ENCODE measurements at places on chromosomes 16 and 17.

DNA sequence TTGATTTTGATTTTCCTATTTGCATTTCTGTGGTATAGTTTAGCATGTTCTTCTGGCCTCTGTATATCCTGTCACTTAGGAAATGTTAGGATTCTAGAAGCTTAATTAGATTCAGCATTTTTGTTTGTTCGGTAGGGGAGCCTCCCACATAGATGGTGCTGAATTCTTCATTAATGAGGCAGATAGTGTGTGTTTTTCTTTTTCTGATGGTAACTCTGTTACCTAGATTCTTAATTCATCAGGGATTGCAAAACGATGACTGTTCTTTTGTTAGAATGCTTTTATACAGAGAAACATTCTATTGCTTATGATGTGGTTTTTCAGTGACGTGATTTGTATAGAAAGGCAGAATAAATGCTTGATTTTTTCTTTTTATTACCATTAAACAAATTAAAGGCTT is 19.0 kb downstream of the BANP start:
- DNase-seq, result no peak

GRCh38 chr16:525520-526180 is 1.9 kb upstream of the CAPN15 start:
- DNase-seq, result no peak

DNA sequence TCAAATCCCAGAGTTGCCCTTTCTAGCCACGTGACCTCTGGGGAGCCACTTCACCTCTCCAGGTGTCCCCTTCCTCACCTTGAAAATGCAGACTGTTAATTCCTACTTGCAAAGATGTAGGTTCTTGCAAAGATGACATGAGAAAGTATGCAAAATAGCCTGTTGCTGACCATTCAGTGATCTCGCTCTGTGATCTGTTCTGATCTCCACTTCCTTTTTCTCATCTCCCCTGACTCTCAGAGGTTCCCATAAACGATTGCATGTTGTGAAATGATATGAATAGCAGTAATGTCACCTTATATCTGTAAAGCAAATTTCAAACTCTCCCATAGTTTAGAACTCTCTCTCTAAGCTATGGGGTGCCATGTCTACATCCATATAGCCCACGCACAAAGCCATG is 182.3 kb downstream of the TMEM132E start:
- DNase-seq, result no peak

GRCh38 chr17:6910987-6911603 is 79.6 kb upstream of the TEKT1 start:
- DNase-seq, result no peak

DNA sequence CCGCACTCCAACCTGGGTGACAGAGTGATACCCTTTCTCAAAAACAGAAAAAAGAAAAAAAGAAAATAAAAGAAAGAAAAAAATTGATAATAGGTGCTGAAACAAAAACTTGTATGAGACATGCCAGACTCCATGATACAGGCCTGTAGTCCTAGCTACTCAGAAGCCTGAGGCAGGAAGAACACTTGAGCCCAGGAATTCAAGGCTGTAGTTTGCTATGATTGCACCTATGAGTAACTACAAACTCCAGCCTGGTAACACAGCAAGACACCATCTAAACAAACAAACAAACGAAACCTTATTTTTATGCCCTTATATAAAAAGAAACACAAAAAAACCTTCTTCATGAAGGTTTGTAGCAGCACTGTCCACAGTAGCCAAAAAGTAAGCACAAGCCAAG is 5.0 kb upstream of the CMTM4 start:
- DNase-seq, result no peak

DNA sequence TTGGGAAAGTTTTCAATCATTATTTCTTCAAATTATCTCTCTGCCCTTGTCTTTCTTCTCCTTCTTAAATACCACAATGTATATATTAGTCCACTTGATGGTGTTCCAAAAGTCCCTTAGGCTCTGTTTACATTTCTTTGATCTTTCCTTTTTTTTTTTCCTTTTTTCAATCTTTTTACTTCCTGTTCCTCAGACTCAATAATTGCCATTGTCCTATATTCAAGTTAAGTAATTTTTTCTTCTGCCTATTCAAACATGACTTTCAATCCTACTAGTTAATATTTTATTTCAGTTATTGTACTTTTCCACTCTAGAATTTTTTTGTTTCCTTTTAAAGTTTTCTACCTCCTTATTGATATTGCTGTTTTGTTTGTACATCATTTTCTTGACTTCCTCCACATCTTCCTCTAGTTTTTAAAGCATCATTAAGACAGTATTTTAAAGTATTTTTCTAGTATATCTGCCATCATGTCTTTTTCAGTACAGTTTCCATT is 15.8 kb upstream of the UQCRC2 start:
- DNase-seq, result no peak

GRCh38 chr16:12614662-12615278 is 188.9 kb downstream of the CPPED1 start:
- DNase-seq, result no peak

DNA sequence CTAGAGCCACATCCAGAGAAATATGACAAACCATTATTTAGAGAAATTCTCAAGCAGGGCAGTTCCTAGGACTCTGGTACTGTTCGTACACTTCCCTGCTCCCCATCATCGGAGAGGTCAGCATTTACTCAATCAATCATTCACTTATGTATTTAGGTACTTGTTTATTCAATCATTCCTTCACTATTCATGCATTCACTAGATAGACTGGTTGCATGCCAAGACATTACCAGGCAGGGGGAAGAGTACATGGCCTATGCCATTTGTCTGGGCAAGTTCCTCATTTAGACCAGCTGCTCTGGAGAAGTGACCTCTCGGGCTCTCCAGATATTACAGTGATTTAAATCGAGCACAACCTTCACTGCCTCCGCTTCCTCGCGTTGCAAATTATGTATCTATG is 603.4 kb downstream of the KCNJ2 start:
- no peak for DNase-seq

GRCh38 chr16:87044032-87044382 is 273.2 kb downstream of the C16orf95 start:
- no peak for DNase-seq
